Aortic smooth muscle cell (primary cell): ENCODE measurements at places on chromosomes 3 and 15. TPM values are rescaled to one million over a fixed set of nuclear protein-coding genes. Genes with fewer than 3 reads are reported as not detected.

Gene HRG
- not detected in 2 replicates for total RNA-seq

Gene STRC
- total RNA-seq = under 0.01 TPM in 1 of 2 replicates, not detected in the other

Gene WNT5A
- total RNA-seq = 39.0 and 85.9 TPM in 2 replicates

Gene ISLR
- total RNA-seq = 69.2 and 95.8 TPM in 2 replicates

Gene MTMR10
- 18.6 and 25.4 TPM in 2 replicates for total RNA-seq

Gene SMARCC1
- total RNA-seq = 24.7 and 26.7 TPM in 2 replicates

Gene SLC25A20
- 31.6 and 34.6 TPM in 2 replicates for total RNA-seq

Gene EFCAB12
- total RNA-seq = not detected in 2 replicates

Gene SIDT1
- not detected in 2 replicates for total RNA-seq

Gene ONECUT1
- total RNA-seq = not detected in 2 replicates

Gene NEDD4
- total RNA-seq = 15.9 and 17.0 TPM in 2 replicates

Gene PPP4R2
- total RNA-seq = 65.4 and 66.8 TPM in 2 replicates

Gene RARB
- 1.2 and 6.9 TPM in 2 replicates for total RNA-seq

Gene RARRES1
- total RNA-seq = 29.4 and 40.8 TPM in 2 replicates

Gene MUC4
- not detected in 2 replicates for total RNA-seq

Gene ZNF385D
- total RNA-seq = 1.8 and 2.0 TPM in 2 replicates

Gene CLDN16
- total RNA-seq = not detected in 2 replicates

Gene PCBP4
- 36.2 and 41.3 TPM in 2 replicates for total RNA-seq

Gene EIF4E3
- total RNA-seq = 0.66 and 1.6 TPM in 2 replicates

Gene SERINC4
- total RNA-seq = under 0.01 and 0.06 TPM in 2 replicates

Gene HIGD2B
- total RNA-seq = 0.13 TPM in 1 of 2 replicates, not detected in the other

Gene SOX2
- not detected in 2 replicates for total RNA-seq

Gene TTLL13
- total RNA-seq = under 0.01 and 0.12 TPM in 2 replicates

Gene TRA2B
- 169 TPM in 2 replicates for total RNA-seq

Gene GOLGA6L7
- total RNA-seq = not detected in 2 replicates

Gene FBXO40
- not detected in 2 replicates for total RNA-seq

Gene LTF
- not detected in 2 replicates for total RNA-seq

Gene EXD1
- total RNA-seq = not detected in 2 replicates

Gene IMPG2
- 0.44 and 0.53 TPM in 2 replicates for total RNA-seq

Gene SELENOS
- 74.2 and 90.8 TPM in 2 replicates for total RNA-seq

Gene COL6A6
- 0.40 and 4.1 TPM in 2 replicates for total RNA-seq

Gene SAMD7
- not detected in 2 replicates for total RNA-seq

Gene TRIM42
- total RNA-seq = not detected in 2 replicates

Gene PTPRG
- 63.0 and 63.9 TPM in 2 replicates for total RNA-seq

Gene FBLN2
- total RNA-seq = 461 and 547 TPM in 2 replicates

Gene NOX5
- 0.13 and 0.19 TPM in 2 replicates for total RNA-seq

Gene DCBLD2
- 127 and 209 TPM in 2 replicates for total RNA-seq

Gene ADIPOQ
- total RNA-seq = not detected in 2 replicates

Gene MAPKAPK3
- total RNA-seq = 69.8 and 85.7 TPM in 2 replicates

Gene VPS8
- total RNA-seq = 52.2 and 55.2 TPM in 2 replicates

Gene SEMA7A
- total RNA-seq = 0.87 and 1.5 TPM in 2 replicates

Gene RFX7
- total RNA-seq = 2.2 and 4.6 TPM in 2 replicates

Gene TRPM1
- total RNA-seq = not detected in 2 replicates

Gene DCUN1D1
- total RNA-seq = 32.8 and 41.9 TPM in 2 replicates

Gene C2CD4A
- total RNA-seq = 0.06 and 0.26 TPM in 2 replicates

Gene SLC28A2
- not detected in 2 replicates for total RNA-seq

Gene KCNMB2
- total RNA-seq = not detected in 2 replicates

Gene TMEM89
- total RNA-seq = not detected in 2 replicates

Gene FETUB
- total RNA-seq = not detected in 2 replicates

Gene POPDC2
- total RNA-seq = 0.25 and 0.40 TPM in 2 replicates

Gene CCDC71
- total RNA-seq = 16.3 and 17.0 TPM in 2 replicates

Gene LTK
- 0.12 and 0.13 TPM in 2 replicates for total RNA-seq
